ENCODE measurements at places on chromosomes 1 and 21.

DNA sequence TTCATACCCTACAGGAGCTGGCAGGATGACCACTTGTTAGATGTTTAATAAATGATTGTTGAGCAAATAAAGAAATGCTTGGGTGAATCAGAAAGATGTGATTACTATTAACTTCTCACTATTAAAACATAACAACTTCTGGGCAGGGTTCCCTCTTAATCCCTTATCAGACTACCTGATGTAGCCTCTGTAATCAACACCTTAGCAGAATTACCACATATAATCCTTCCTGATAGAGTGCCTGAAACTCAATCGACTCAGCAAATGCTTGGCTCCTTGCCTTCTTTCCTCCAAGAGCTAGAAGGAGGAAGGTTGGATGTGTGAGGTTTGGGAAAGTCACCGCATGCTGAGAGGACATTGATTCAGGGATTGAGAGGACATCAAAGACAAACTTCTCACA lies 34.8 kb upstream of the DSCAM start:
- no peak for DNase-seq

GRCh38 chr1:20354610-20355009 lies 63.9 kb downstream of the VWA5B1 start:
- no peak for DNase-seq

- DNase-seq = no peak
Measured at GRCh38 chr1:83086346-83086745, 912.6 kb downstream of the TTLL7 start.

DNA sequence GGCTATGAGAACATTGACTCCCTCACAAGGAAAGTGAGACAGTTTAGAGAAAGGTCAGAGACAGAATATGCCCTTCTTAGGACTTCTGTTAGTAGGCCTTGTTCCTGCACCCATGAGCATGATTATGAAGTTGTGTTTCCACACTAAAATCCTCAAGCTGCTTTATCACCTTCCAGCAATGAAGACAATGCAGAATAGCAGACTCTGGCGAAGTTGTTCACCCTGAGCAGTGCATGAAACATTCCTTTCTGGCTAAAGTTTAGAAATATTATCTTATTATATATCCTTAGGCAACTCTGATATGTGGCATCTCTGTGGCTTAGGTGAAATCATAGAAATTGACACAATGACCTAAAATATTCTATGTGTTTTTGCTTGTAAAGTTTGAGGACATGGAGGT lies 13.9 kb upstream of the OR2G2 start:
- DNase-seq = no peak

GRCh38 chr21:15138490-15138889 lies 73.7 kb upstream of the NRIP1 start:
- DNase-seq = no peak

GRCh38 chr21:45060089-45060488 lies 14.3 kb upstream of the ADARB1 start:
- no peak for DNase-seq

- no peak for DNase-seq
Measured at GRCh38 chr1:228009828-228010775, 3.3 kb downstream of the WNT3A start.

DNA sequence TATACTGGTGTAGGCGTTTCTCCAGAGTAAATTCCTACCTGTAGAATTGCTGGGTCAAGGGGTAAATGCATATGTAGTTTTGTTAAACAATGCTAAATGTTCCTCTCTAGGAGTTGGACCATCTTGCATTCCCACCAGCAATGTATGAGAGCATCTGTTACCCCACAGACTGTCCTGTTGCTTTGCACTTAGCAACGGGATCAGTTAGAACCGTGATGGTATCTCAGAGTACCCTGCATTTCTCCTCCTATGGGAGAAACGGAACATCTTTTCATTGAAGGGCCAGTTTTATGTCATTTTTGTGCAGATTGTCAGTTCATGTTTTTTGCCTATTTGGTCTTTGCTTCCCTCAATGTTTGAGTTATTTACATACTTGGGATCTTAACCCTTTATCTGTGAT lies 18.0 kb upstream of the RIPPLY3 start:
- DNase-seq = no peak

DNA sequence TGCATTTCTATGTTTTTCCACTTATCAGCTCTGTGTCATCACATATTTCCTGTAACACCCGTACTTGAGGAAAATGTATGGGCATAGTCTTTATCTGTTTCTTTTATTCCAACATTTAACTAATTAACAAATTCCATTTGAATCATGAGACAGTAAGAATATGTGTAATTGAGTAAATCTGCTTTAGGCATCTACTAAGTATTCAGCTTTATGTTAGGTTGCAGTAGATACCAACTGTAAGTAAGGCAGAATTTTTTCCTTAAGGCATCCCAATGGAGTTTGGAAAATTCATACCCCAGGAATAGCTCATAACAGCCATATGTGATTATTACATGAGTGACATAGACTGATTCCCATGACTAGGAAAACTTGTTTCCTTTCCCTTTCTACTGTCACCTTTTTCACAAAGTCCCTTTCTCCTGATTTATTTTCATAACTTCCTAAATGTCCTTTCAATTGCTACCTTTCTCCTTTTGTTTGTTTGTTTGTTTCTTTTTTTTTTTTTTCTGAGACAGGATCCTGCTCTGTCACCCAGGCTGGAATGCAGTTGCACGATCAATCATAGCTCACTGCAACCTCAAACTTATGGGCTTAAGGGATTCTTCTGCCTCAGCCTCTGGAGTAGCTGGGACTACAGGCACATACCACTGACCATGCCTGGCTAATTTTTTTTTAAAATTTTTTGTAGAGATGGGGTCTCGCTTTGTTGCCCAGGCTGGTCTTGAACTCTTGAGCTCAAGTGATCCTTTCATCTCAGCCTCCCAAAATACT lies 59.8 kb upstream of the CACYBP start:
- DNase-seq = no peak

DNA sequence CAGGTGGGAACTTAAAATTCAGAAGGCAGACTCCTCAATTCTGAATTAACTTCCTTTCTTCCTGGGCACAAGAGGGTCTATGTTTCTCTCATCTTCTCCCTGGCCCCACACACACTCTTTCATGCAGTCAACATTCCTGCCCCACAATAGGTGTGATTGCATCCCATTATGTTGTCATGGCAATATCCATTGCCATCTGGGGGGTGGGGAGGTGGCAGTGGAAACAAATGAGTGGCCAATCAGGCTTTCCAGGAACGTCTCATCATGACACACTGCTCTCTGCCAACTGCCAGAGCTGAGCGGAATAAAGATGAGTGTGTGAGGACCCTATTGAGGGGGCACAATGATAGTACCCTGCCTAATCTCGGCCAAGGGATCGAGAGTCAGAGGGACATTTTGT lies 80.4 kb downstream of the KCND3 start:
- DNase-seq = no peak

DNA sequence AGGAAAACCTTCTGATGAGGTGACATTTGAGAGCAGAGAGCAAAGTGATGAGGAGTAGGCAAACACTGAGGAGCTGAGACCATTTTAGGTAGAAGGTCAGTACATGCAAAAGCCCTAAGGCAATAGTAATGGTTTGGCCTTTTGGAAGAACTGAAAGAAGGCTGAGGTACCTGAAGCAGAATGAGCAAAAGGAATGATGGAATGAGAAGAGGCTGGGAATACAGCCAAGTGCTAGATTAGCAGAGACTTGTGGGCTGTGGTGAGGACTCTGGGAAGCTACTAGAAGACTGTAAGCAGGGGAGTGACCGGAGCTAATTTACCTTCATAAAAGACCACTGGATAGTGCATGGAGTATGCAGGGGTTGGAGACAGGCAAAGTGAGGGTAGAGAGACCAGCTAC lies 77.9 kb downstream of the GFI1 start:
- no peak for DNase-seq

- no peak for DNase-seq
Measured at GRCh38 chr1:1004780-1005697, 5.1 kb upstream of the HES4 start.

- DNase-seq = no peak
Measured at GRCh38 chr1:32676945-32677344, 25.6 kb downstream of the SYNC start.

DNA sequence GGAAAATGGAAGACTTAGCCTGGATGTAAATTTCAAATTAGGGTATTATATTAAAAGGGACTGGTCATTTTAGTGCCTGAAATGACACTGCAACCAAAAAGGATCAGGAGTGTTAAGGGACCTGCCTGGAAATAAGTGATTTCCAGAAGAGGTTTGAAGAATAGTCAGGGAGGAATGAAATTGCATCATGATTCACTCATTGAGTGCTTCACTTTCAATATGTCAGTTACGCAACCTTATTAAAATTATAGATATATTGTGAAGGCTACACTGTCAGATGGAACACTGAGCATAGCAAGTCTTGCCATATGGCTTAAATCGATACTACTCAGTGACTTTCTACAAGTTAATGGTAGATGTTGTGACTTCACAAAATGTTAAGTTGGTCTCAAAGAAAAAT lies 275.2 kb upstream of the DPYD start:
- DNase-seq = no peak

DNA sequence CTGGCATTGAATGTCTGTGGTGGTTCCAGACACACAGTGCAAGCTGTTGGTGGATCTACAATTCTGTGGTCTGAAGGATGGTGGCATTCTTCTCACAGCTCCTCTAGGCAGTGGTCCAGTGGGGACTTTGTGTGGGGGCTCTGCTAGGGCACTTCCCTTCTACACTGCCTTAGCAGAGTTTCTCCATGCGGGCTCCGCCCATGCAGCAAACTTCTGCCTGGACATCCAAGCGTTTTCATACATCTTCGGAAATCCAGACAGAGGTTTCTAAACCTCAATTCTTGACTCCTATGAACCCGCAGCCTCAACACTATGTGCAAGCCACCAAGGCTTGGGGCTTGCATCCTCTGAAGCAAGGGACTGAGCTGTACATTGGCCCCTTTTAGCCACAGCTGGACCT lies 43.0 kb downstream of the RGS18 start:
- DNase-seq = no peak

GRCh38 chr1:165753934-165754333 lies 14.7 kb downstream of the TMCO1 start:
- no peak for DNase-seq

DNA sequence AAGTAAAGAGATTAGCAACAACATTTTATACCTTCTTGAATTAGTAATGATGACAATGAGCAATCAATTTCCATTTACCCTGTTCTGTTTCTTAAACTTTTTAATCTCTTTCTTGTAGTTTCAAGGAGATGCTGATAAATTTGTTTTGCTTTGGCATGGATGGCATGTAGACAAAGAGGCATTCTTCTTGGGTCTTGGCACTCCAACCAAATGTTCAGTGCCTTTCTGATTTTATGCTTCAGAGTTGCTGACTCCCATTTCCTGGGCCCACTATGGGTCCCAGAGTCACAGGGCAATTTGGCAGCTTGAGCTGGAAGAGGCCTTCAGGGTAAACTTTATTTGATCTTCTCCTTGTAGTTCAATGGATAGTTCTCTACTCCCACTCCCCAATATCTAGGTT lies 42.1 kb upstream of the OSBPL9 start:
- DNase-seq = no peak
